ENCODE measurements at places on chromosomes 13 and 19.

GRCh38 chr13:110023729-110024644 lies 237.6 kb upstream of the IRS2 start:
- DNase-seq, result no peak

GRCh38 chr19:19531951-19532805 lies 3.5 kb downstream of the YJEFN3 start:
- peak; percentile 79 for DNase-seq

GRCh38 chr13:79711631-79712030 lies 230.7 kb downstream of the NDFIP2 start:
- DNase-seq, result no peak

GRCh38 chr19:35736913-35737886 lies 5.1 kb downstream of the IGFLR1 start:
- peak; percentile 24 for DNase-seq

GRCh38 chr13:83274679-83275078 lies 607.6 kb downstream of the SLITRK1 start:
- no peak for DNase-seq

GRCh38 chr19:38143847-38144246 lies 80.2 kb downstream of the DPF1 start:
- no peak for DNase-seq
